ENCODE measurements at places on chromosomes 6 and 20.
A peak's percentile ranks its signal among the peaks of the same experiment; 100 is the strongest.

GRCh38 chr20:7387638-7388193, 552.5 kb downstream of the HAO1 start:
- DNase-seq: no peak

DNA sequence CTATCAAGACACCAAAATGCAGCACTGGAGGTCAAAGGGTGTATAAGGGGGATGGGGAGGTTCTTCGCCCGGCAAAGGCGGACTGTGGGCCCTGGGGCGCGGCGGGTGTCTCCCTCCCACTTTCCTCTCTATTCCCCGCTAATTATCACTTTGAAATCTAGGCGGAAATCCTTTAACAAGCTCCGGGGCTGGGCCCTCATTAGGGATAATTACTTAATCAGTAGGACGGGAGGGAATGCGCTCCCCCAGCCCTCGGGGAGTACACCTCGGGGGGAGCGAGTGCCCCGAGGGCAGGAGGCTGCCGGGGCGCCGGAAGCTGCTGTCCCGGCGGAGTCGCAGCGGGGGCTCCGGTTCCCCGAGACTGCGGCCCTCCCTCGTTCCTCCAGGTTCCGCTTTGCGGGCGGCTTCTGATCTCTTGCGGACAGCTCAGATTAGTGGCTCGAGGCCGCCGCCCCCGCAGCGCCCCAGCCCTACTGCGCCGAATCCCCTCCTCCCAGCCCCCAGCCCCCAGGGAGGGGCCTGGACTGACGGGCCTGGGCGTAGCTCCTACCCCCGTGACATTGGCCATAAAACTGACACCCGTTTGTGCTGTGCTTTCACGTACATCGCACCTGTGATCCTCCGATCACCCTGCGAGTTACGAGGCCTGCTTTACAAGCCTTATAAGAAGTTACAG, 14.7 kb downstream of the MUCL3 start:
- DNase-seq: peak; percentile 29

- no peak for DNase-seq
Measured at GRCh38 chr6:148818939-148819575, 72.2 kb downstream of the UST start.

DNA sequence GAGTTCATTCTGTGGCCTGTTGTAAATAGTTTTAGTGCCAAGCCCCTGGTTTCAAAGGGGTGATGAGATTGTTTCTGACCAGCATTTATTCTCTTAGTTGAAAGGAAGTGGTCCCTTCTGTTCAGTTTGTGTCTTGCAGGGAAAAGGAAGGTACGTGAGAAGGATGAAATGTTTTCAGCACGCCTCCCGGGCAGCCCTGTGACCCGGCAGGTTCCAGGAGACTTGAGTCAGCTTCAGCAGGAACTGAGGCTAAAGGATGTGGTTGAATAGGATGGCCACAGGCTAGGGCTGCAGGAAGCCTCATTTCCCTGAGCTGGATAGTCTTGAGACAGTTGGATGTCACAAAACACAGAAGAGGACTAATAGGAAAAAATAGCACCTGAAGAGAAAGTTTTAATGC, 132.4 kb upstream of the SYNDIG1 start:
- DNase-seq: no peak

DNA sequence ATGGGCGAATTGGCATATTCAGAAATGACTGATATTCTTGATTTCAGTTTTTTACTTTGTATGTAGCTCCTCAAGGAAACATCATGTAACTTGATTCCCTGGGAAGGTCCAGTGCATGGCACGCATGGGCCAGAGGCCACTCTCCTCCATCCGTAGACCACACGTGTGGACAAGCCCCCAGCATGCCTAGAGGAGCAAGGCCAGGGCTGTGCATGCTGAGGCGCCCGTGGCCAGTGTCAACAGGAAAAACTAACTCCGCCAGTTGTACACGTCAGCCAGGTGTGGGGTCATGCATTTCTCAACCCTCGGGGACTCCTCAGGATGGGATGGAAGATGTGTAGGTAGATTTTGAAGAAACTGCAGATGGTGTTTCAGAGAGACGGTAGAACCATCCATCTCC, 37.8 kb upstream of the CD93 start:
- DNase-seq: no peak

DNA sequence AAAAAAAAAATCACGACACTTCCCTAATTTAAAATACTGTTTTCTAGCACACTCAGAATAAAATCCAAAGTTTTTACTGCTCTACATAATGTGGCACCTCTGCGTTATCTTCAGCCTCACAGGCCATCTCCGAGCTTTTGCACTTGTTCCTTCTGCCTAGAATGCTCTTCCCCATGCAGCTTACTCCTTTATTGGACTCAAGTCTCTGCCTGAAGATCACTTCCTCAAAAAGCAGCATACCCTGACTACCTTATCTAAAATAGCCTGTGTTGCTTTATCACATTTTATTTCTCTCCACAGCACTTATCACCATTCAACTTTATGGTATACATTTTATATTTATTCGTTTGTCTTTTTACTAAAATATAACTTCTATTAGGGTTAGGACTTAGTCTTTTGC, 2.3 kb downstream of the ZNF322 start:
- DNase-seq: no peak

- DNase-seq: no peak
Measured at GRCh38 chr6:87789198-87789899, 87.3 kb upstream of the AKIRIN2 start.

GRCh38 chr6:168115748-168116437, 36.9 kb upstream of the FRMD1 start:
- DNase-seq: no peak

GRCh38 chr20:5069141-5069806, 50.5 kb downstream of the PCNA start:
- no peak for DNase-seq

GRCh38 chr6:32868257-32868788, 14.3 kb downstream of the PSMB9 start:
- peak; percentile 27 for DNase-seq

DNA sequence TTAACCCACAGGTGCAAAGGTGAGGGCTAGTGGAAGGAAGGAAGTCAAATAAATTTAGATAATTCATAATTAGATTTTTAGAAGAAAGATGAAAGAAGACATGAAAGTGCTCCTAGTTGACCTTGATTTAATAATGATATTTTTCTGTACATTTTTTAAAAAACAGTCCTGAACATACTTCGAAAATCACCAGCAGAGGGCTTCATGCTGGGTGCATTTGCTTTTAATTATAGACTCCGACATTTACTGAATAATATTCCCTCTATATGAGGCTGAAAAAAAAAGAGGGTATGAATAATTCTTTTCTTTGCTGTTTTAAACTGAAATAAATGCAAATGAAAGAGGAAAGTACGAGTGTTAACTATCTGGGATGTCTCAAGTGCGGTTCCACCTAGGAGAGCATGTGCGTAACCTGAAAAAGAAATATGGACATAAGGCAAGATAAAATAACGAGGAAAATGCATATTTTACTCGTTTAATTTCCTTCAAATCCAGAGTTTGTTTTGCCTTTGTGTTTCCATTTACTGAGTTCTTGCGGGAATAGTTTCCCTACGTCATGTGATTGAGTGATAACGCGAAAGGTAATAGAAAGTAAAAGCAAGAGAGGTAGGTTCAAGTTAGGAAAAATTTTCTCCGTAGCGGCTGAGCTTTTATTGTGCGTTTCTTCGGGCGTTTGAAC, 3.1 kb upstream of the TFAP2B start:
- DNase-seq: no peak

- DNase-seq: no peak
Measured at GRCh38 chr6:166202321-166202733, 34.7 kb upstream of the TBXT start.

GRCh38 chr20:38485041-38485440, 12.4 kb downstream of the RALGAPB start:
- no peak for DNase-seq

DNA sequence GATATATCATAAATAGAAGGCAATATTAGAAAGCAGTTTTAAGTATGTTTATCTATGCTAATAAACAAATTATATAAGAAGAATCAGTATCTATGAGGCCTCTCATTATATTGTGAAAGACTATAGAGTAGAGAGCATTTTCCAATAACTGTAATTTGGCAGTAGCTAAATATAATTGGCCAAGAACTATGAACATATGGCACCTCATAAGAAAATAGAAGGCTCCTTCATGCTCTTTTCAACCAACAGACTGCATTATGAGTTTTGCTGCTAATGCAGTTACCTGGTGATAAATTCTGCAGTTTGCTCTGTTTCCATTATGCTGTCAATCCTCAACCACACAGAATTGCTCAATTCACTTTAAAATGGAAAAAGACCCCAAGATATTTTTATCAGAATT, 221.1 kb downstream of the KHDC1L start:
- no peak for DNase-seq

- DNase-seq: no peak
Measured at GRCh38 chr6:154690857-154691256, 42.4 kb upstream of the SCAF8 start.

DNA sequence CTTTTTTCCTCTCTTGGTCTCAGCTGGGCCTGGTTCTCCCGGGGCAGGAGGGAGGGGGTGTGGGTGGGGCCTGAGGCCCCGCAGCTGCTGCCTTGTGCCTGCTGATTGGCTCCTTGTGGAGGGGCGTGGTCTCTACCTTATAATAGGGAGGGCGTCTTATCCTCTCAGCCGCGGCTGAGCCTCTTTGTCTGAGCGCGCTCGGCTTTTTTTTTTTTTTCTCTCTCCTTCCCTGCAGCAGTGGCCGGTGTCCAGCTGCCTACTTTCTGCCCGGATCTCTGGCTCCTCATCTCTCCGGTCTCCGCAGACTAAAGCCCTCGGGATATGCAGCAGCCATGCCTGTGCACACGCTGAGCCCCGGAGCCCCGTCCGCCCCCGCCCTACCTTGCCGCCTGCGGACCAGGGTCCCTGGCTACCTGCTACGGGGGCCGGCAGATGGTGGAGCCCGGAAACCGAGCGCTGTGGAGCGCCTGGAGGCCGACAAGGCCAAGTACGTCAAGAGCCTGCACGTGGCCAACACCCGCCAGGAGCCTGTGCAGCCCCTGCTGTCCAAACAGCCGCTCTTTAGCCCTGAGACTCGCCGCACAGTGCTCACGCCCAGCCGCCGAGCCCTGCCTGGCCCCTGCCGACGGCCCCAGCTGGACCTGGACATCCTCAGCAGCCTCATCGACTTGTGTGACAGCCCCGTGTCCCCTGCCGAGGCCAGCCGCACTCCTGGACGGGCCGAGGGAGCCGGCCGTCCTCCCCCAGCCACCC, 11.1 kb downstream of the FAM110A start:
- peak; percentile 15 for DNase-seq
